ENCODE measurements at places on chromosomes 6 and 20. TPM values are rescaled to one million over a fixed set of nuclear protein-coding genes. Genes with fewer than 3 reads are reported as not detected.
A peak's percentile ranks its signal among the peaks of the same experiment; 100 is the strongest.

DNA sequence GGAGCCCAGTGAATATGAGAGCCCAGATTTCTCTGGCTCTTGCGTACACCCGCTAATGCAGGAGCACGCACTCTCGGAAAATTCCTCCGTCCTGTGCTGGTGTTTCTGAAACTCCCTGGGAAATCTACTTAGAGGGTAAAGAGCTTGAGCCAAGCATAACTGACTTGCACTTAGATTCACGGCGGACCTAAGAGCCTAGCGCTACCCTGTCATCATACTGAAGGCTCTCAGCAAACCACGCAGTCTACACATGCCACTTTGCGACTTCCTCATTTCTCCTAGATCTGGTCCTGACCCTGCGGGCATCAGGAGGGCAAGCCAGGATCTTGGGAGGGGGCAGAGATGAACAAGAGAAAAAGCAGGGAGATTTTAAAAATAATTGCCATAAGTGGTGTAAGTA lies 324.7 kb downstream of the CD83 start:
- no peaks in the 10 kb centered on the region for H3K27me3 ChIP-seq
- no peak for DNase-seq
- peaks cover 4% of the 10 kb centered on the region for H3K4me1 ChIP-seq
- no peaks in the 10 kb centered on the region for H3K36me3 ChIP-seq

- no peak for DNase-seq
- no peaks in the 10 kb centered on the region for H3K27me3 ChIP-seq
- H3K4me1 ChIP-seq = peaks cover 37% of the 10 kb centered on the region
- peaks cover 3% of the 10 kb centered on the region for H3K36me3 ChIP-seq
Measured at GRCh38 chr6:36505744-36506534, 41.3 kb downstream of the STK38 start.

DNA sequence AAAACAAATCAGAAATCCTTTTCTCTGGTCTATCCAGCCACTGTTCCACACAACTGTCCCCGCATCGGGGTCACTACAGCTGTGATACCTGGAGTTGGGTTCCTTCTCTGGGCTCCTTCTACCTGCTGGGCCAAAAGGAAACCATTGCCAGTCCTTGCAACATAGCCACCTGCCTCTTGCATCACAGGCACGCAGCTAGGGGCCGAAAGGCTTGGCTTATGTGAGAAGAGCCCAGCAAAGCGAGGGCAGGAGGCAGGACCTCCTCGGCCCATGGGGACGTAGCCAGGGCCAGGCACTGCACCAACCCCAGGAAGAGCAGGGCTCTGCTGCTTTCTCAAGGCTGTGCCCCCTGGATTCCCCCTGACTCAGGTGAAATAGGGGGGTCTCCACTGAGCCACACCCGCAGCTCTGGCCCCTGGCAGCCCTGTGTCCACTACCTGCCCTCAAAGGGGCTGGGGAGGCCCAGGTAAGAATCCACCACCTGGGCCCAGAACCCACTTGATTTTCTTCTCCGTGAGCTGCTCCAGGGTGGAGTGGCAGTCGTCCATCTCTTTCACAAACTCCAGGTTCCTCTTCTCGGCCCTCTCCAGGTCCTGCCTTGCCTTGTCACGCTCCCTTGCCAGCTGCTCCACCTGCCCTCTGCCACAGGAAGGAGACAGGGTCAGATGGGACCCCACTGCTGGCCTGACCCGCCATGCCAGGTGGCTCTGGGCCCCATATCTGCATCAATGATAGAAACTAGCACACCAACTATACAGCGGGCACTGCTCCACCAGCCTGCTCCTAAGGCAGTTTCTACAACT lies 88.9 kb downstream of the GINS1 start:
- no peak overlapping the region for H3K4me3 ChIP-seq
- no peak overlapping the region for H3K27ac ChIP-seq
- no peaks in the 10 kb centered on the region for H3K36me3 ChIP-seq
- no peaks in the 10 kb centered on the region for H3K27me3 ChIP-seq
- peaks cover 2% of the 10 kb centered on the region for H3K4me1 ChIP-seq

GRCh38 chr20:3190681-3191111 lies 13.8 kb downstream of the DDRGK1 start:
- no peak overlapping the region for H3K4me3 ChIP-seq
- peaks cover 14% of the 10 kb centered on the region for H3K36me3 ChIP-seq
- no peaks in the 10 kb centered on the region for H3K27me3 ChIP-seq
- no peak overlapping the region for H3K27ac ChIP-seq
- peaks cover 9% of the 10 kb centered on the region for H3K4me1 ChIP-seq

GRCh38 chr6:156816505-156816904 lies 39.3 kb downstream of the ARID1B start:
- peaks cover 51% of the 10 kb centered on the region for H3K4me1 ChIP-seq
- DNase-seq = no peak
- peak overlapping the region; percentile 64 for H3K4me3 ChIP-seq
- H3K27ac ChIP-seq = no peak overlapping the region
- no peaks in the 10 kb centered on the region for H3K36me3 ChIP-seq
- no peaks in the 10 kb centered on the region for H3K27me3 ChIP-seq

DNA sequence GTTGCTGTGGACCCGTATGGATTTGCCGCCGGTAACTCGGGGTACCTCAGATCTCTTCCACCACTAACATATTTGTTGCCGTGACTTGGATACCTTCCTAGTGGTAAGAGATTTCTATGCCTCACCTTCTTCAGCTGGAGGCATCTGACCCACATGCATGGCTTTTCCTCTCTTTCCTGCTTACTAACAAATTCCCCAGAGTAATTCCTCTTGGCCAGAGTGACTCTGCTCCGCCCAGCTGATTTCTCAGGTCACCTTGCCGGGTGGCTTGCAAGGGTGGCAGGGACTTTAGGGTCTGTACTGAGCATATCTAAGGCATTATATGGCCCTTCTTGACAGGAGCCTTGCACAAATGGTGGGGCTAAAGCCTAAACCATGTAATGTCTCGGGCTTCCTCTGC lies 38.2 kb downstream of the FAM184A start:
- no peak overlapping the region for H3K4me3 ChIP-seq
- peaks cover 3% of the 10 kb centered on the region for H3K4me1 ChIP-seq
- DNase-seq = no peak

Gene ACOT13
- total RNA-seq = 2.9 TPM

DNA sequence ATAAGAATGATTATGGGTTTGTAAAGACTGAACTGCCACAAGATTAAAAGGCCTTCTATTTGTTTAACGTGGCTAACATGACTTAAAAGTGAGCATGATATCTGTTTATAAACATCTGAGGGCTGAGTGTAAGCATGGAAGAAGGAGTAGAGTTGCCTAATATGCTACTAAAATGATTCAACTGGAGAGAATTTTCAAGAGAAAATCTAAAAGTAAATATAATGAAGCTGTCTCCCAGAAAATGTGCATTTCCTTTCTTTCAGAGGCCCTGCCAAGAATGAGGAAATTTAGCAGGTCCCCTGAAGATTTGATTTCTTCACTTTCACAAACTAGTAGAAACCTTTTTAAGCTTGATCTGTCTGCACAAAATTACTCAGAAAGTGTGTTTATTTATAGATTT lies 4.2 kb upstream of the EYA4 start:
- no peak for DNase-seq
- no peaks in the 10 kb centered on the region for H3K36me3 ChIP-seq
- no peak overlapping the region for H3K27ac ChIP-seq
- peaks cover 21% of the 10 kb centered on the region for H3K27me3 ChIP-seq
- H3K4me1 ChIP-seq = no peaks in the 10 kb centered on the region
- no peak overlapping the region for H3K4me3 ChIP-seq

Gene DEF6
- total RNA-seq = 193 TPM

Gene GRIK2
- total RNA-seq = not detected

DNA sequence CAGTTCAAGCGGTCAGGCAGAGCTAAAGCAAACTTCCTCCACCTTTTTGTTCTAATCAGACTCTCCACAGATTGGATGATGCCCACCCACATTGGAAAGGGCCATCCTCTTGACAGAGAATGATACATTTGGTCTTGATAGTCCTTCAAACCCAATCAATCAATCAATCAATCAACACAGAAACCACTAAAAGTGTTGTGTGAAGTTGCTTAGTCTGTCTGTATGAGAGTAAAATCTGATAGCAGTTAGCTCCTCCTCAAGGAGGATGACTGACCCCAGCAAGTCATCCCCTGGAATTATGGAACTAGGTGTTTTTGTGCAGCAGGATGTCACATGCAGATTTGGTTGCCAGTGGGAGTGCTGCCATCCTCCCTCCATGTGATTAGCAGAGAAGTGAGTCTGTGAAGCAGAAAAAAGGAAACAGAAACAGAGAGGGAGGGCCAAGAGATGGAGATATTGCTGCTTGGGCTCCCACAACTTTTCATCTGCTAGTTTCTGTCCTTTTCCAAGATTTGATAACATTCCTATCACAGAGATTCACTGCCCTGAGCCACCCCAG lies 32.0 kb upstream of the SSTR4 start:
- H3K27ac ChIP-seq = no peak overlapping the region
- H3K4me3 ChIP-seq = no peak overlapping the region
- no peaks in the 10 kb centered on the region for H3K36me3 ChIP-seq

- H3K4me1 ChIP-seq = peaks cover 5% of the 10 kb centered on the region
- DNase-seq = no peak
- no peak overlapping the region for H3K27ac ChIP-seq
- no peak overlapping the region for H3K4me3 ChIP-seq
- H3K27me3 ChIP-seq = no peaks in the 10 kb centered on the region
Measured at GRCh38 chr6:34810017-34810882, 18.4 kb downstream of the BLTP3A start.

DNA sequence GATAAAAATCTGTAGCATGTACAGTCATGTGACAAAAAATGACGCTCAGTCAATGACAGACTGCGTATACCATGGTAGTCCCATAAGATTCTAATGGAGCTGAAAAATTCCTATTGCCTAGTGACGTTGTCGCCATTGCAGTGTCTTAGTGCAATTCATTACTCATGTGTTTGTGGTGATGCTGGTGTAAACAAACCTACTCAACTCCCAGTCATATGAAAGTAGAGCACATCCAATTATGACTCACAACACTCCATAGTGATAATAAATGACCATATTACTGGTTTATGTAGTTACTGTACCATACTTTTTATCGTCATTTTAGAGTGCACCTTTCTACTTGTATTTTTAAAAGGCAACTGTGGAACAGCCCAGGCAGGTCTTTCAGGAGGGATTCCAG lies 45.0 kb downstream of the TFAP2A start:
- H3K36me3 ChIP-seq = no peaks in the 10 kb centered on the region
- no peaks in the 10 kb centered on the region for H3K4me1 ChIP-seq
- no peak overlapping the region for H3K27ac ChIP-seq
- no peaks in the 10 kb centered on the region for H3K27me3 ChIP-seq
- no peak for DNase-seq

GRCh38 chr20:41507436-41507835 lies 110.7 kb downstream of the CHD6 start:
- DNase-seq = no peak
- no peak overlapping the region for H3K4me3 ChIP-seq
- no peak overlapping the region for H3K27ac ChIP-seq
- H3K36me3 ChIP-seq = peaks cover 26% of the 10 kb centered on the region

DNA sequence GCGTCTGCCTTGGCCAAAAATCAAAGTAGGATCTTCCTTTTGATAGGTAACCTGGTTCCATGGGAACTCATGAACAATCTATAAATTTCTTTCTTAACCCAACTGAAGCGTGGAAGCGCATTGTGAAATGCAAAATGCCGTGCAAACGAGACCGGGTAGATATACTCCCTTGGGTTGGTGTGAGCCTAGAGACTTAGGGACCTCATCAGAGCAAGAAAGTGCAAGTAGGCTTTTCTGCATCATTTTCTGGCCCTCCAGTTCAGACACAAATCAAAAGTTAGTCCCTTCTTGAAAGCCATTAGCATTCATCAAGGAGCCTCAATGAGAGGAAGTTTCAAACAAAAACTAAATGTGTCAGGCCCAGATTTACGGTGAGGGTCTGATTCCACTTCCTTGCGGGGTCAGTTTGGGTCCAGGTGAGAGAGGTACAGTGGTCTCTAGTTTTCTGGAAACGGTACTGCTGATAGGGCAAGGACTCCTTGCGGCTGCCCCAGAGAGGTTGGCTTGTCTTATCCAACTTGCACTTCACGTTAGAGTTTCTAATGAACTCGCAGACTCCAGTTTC lies 5.3 kb upstream of the ZNF184 start:
- H3K36me3 ChIP-seq = no peaks in the 10 kb centered on the region
- no peaks in the 10 kb centered on the region for H3K27me3 ChIP-seq
- no peak overlapping the region for H3K4me3 ChIP-seq
- H3K27ac ChIP-seq = no peak overlapping the region
- H3K4me1 ChIP-seq = peaks cover 4% of the 10 kb centered on the region
- DNase-seq = no peak

Gene PPP1R11
- 52.4 TPM for total RNA-seq

Measured in T-helper 17 cell (primary cell).